Activated effector memory CD4-positive, alpha-beta T cell treated with Interleukin-2 at 50 U/mL for 16 hours (primary cell): ENCODE measurements at places on chromosomes 4 and X.

- DNase-seq: no peak
These were observed 31.6 kb downstream of the ADH7 start for GRCh38 chr4:99403380-99404184.

DNA sequence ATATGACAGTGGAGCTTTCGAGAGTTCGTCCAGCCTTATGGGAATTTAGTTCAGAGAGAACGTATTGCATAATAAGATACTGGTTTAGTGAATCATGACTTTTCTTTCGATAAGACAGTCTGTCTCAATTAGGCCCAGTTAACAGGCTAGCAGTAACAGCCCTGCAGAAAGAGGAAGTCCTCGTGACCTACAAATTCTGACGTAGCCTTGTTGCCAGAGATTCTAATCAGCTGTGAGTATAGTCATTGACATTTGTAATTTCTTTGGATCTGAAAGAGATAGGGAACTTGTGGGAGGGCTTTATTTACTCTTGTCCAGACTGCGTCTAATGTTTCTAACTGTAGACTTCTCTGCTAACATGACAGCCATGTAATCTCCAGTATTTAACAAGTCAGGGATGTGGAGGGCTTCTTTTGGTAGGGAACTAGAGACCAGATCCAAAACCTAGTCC, 15.8 kb downstream of the ART3 start:
- no peak for DNase-seq

DNA sequence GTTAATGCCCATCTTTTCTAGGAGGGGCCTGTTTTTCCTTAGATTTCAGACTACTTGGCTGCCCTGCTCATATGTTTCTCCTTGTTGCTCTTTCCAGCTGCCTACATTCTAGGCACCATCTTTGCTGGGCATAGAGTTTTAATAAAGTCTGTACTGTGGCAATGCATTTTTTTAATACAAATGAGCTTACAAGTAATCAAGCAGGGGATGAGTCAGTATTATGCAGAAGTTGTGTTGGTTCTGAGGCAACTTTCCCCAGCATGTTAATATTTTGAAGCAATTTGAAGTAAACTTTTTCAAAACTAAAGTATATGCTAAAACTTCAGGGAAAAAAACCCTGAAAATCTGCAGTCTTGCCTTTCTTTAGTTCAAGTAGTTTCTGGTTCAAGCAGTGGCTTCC, 372.0 kb upstream of the GATB start:
- DNase-seq: no peak

- no peak for DNase-seq
These were observed 68.8 kb upstream of the PPP1R2C start for GRCh38 chrX:42846741-42847140.

DNA sequence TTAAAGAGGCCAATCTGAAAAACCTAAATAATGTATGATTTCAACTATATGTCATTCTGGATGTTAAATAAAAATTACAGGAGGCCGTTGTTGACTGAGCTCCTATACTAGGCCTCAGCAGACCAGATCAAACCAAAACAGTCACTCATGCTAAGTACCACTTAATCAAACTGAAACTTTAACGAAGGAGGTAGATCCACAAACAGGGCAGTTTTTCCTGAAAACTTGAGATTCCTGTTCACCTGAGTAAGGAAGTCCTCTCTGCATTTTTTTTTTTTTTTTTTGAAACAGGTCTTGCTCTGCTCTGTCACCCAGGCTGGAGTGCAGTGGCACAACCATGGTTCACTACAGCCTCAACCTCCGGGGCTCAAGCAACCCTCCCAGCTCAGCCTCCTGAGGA, 27.7 kb downstream of the MANBA start:
- no peak for DNase-seq

- no peak for DNase-seq
These were observed 6.0 kb downstream of the BGN start for GRCh38 chrX:153500676-153501280.

GRCh38 chrX:136130931-136131833, 16.2 kb upstream of the FHL1 start:
- DNase-seq: no peak

GRCh38 chr4:137531168-137531985, 917 bp downstream of the PCDH18 start:
- DNase-seq: no peak

DNA sequence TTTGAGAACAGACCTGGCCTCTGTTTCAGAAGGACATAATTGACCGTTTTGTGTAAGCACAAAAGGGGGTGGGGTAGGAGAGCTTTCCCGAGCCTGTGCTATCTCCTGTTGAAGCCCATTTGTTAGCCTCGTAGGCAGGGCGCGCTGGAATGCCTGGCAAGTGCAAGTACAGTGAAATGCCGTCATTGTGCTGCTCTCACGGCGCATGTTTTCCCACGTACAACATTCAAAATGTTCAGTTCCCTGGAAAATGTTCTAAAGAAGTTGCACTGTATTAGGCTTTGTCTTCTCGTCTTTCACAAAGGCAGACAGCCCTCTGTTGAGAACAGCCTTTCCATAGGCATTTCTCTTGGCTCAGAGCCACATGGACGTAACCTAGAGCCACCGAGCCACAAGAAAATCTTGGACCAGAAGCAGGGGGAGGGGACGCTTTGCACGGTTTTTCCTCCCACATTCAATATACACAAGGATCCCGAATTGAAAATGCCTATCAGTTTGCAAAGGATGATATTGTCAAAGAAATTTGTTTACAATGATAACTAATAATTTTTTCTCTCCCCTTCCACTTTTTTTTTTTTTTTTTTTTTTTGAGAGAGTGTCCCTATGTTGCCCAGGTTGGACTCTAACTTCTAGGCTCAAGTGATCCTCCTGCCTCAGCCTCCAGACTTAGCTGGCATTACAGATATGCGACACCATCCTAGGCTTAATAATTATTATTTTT, 54.6 kb upstream of the RAPGEF2 start:
- no peak for DNase-seq

GRCh38 chr4:101123231-101123630, 224.1 kb downstream of the PPP3CA start:
- DNase-seq: no peak

- no peak for DNase-seq
These were observed 36.1 kb downstream of the COPS4 start for GRCh38 chr4:83071116-83071515.
